Stimulated activated CD8-positive, alpha-beta memory T cell treated with anti-CD3 and anti-CD28 coated beads, Interleukin-4, amount 100 ng/mL, for 24 hours (primary cell): ENCODE measurements at places on chromosomes 16 and 17.

DNA sequence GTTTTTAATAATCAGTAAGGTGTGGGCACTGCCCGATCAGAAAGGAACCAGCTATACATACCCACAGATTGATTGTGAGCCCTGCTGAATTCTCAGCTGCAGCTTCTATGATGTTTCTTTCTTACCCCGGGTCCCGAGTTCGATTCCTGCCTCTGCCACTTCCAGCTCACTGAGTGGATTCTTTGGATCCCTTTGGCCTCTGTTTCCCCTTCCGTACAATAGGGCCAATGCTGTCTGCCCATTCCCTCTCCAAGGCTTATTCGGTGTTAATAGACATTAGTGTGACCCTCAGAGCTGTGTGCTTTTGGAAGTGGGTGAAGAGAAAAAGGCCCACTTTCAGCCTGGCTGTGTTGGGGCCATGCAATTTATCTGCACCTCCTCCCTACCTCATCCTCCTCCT, 115.8 kb downstream of the IRX5 start:
- DNase-seq, result no peak

DNA sequence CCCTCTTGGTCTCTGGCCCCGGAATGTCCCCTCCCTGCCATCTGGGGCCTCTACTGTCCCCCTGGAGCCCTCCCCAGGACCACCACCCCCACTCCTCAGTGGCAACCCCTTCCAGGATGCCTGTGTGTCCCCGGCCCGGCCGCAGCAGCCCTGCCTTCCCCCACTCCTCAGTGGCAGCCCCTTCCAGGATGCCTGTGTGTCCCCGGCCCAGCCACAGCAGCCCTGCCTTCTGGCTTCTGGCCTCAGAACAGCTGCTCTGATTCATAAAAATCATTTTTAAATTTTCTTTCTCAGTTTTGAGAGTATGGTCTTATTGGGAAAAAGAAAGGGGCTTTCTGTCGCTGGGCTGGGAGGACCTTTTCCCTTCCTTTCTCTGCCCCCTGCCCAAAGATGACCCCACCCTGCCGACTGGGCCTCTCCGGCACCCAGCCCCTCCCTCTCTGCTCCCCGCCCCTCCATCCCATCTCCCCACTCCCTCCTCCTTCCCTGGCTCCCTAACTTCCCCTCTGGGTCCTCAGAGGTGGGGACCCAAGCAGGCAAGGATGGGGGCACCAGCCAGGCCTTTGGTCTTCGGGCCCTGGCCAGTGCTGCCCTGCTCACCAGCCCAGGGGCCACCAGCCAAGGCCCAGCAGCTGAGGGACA, 40.5 kb downstream of the BAHCC1 start:
- DNase-seq, result no peak

GRCh38 chr17:62581764-62582163, 45.7 kb upstream of the MRC2 start:
- DNase-seq, result no peak

DNA sequence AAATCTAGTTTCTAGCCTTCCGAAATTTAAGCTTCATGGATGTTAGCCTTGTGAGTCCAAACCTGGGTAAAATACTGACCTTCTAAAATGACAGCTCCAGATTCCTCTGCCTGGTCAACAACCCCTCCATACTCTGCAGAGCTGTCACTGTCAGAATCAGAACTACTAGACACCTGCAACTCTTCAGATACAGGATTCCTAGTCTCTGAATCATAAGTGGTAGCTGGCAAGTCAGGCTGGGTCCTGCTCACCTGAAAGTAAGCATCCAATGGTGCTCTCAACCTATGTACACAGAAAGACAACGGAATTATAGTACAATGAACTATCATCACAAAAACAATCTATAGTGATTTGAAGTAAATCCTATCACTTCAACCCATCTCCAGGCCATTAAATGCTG, 14.8 kb downstream of the RFWD3 start:
- no peak for DNase-seq
